ENCODE measurements at places on chromosomes 1 and 21.

DNA sequence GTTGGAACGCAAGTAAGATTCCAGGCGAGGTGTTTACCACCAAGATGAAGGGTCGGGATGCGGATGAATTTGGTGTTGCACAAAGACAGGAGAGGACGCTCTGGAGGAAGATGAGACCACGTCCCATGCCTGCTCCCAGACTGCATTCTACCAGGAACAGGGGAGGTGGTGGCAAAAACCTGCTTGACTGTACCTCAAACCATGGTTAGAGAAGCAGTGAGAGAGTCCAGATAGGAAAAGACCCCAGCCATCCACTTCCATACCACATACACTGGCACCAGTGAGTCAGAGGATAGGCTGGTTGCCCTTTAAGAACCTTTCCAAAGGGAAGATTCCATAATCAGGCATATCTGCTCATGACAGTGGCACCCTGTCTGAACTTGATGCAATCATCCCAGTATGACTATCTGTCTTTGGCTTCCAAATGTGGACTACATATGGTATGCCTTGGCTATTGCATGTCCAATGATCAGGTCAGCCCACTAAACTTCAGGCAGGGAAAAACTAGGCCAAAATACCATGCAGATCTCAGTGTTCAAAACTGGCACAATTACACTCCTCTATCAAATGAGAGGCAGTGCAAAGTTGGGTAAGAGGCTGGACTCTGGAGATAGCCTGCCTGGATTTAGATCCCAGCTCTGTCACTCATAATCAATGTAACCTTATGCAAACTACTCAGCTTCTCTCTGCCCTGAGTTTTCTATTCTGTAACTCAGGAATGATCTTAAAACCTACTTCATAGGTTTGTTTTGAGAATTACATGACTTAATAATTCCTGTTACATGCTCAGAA lies 20.6 kb downstream of the NPR1 start:
- no peak for DNase-seq

GRCh38 chr1:234916840-234917239 lies 211.8 kb downstream of the TOMM20 start:
- no peak for DNase-seq

DNA sequence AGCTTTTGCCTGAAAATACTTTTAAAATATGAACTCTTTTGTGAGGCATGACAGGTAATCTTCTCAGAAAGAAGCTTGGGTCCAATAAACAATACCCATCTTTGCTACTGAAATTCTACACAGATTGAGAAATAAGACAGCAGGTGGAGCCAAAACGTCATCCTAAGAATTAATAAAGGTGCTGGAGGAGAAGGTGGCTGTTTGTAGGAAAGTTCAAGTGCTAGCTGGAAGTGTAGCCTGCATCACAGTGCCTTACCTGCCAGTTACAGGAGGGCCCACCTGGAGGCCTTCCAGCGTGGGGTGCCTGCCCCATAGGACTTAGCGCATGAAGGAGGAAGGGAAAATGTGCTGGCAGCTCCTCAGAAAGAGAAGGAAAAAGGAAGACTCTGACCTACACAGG lies 93.7 kb downstream of the TTC3 start:
- no peak for DNase-seq

DNA sequence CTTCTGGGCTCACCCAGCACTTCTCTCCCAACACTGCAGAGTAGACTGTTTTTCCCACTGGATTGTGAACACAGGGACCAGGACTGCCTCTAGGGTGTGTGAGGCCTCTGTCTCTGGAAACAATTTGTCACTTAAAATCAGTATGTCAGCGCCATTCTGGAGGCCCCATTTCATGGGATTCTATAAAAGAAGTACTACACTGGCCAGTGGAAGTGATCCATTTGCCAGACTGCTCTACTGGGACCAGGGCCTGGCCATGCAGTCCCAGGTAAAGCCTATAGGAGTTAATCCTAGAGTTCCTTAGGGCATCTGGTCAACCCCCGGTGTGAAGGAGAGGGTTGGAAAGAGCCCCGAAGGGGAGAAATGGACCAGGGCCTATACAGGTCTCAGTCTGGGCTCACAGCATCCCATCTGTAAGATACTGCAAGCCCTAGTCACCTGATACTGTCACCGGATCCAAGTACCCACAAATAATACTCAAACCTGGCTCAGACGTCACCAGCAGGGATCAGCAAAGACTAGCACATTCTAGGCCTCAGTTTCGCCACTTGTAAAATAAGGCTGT lies 245.0 kb downstream of the FOXD2 start:
- DNase-seq, result no peak

- no peak for DNase-seq
Measured at GRCh38 chr1:230517786-230518185, 91.7 kb upstream of the PGBD5 start.

- no peak for DNase-seq
Measured at GRCh38 chr1:117838911-117839310, 90.5 kb downstream of the GDAP2 start.

- DNase-seq, result no peak
Measured at GRCh38 chr1:3816331-3817137, 20.2 kb upstream of the LRRC47 start.

DNA sequence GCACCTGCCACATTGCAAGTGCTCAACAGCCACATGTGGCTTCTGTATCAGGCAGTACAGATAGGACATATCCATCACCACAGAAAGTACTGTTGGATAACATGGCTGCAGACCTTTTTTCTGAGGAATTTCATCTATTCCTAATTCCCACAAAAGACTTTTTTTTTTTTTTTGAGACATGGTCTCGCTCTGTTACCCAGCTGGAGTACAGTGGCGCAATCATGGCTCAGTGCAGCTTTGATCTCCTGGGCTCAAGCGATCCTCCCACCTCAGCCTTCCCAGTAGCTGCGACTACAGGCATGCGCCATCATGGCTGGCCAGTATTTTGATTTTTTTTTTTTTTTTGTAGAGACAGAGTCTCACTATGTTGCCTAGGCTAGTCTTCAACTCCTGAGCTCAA lies 33.3 kb downstream of the YARS1 start:
- DNase-seq, result no peak

Data from stimulated activated CD4-positive, alpha-beta T cell treated with anti-CD3 and anti-CD28 coated beads, Interleukin-1b, Interleukin-23, amount 100 ng/mL, for 48 hours (primary cell).